NCI-H446 (cell line): ENCODE measurements at places on chromosomes 11 and 22.

DNA sequence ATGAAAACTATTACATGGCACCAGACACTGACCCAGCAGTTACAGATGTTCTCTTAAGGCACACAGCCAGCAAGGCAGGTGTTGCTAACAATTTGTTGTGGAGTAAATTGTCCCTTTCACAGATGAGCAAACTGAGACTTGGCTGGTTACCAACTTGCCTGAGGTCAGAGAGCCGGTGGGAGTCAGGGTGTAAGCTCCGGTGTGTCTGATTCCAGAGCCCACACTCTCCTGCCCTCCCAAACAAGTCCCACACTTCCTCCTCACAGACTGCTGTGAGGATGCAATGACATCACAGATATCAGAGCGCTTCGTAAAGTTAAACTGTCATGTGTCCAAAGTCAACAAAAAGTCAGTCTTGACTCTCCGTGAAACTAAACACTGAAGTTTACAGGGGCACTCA is 12.5 kb downstream of the GDPD5 start:
- DNase-seq: no peak

GRCh38 chr11:35487532-35488078 is 37.8 kb downstream of the PAMR1 start:
- peak; percentile 50 for DNase-seq

DNA sequence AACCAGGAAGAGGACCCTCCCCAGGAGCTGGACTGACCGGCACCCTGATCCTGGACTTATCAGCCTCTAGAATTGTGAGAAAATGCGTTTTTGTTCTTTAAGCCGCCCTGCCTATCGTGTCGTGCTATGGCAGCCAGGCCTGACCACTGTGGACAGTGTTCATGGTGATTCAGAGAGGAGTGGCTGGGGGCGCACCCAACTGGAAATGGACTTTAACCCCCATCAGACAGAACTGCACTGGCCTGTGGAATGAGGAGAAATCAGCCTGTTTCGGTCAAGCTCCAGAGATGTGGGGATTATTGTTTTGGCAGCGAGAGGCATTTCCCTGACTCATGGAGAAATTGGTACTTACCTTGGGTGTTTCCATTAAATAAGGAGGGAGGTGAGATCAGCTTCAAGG is 1437.8 kb downstream of the BRD1 start:
- no peak for DNase-seq

DNA sequence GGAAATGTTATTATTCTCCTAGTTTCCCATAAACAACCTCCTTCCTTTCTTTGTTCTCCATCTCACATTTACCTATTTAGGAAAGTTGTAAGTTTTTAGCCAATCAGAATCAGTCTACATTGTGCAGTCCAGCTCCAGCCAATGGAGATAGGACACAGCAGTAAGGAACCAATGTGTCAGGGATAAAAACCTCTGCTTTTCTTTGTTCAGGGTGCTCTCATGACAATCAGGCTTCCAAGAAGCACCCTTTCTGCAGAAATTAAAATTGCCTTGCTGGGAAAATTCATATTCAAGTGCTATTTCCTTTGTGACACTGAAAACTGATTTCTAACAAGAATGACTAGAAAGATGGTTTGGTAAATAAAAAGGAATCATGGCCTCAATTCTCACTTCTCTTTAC is 14.6 kb downstream of the SCGB2A1 start:
- no peak for DNase-seq
